ENCODE measurements at places on chromosomes 6 and 20.

DNA sequence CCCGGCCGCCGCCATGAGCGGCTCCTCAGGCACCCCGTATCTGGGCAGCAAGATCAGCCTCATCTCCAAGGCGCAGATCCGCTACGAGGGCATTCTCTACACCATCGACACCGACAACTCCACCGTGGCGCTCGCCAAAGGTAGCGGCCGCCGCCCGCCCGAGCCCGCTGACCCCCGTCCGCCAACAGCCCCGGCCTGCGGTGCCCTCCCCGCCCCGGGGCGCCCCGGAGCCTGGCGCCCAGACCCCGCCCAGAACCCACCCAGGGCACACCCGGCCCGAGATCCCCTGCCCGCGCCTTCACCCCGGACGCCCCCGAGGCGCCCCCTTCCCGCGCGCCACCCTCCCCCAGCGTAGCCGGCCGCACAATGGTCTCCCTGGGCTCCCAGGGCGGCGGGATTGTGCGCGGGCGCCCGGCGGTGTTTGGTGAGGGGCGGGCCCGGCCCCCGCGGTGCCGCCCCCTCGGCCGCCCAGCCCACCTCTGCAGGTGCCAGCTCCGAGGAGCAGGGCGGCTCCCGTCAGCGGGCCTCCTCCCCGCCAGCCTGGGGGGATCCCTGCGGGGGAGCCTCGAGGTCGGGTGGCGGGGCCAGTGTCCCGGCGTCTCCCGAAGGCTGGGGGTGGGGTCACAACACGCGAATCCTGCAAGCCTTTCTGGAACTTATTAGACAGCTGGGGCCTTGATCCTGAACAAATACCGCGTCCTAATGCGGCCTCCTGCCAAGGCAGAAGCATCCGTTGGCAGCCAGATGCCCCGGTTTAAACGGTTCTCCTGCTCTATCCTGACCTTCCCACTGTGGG, 577 bp downstream of the LSM14B start:
- no peak for DNase-seq

GRCh38 chr6:51568771-51569170, 518.6 kb downstream of the PKHD1 start:
- DNase-seq = no peak

GRCh38 chr6:157557559-157557958, 176.6 kb downstream of the ZDHHC14 start:
- no peak for DNase-seq

- no peak for DNase-seq
Observed at GRCh38 chr20:50138120-50138478, 15.4 kb downstream of the PEDS1 start.

GRCh38 chr6:90715093-90715655, 128.3 kb upstream of the MAP3K7 start:
- no peak for DNase-seq

DNA sequence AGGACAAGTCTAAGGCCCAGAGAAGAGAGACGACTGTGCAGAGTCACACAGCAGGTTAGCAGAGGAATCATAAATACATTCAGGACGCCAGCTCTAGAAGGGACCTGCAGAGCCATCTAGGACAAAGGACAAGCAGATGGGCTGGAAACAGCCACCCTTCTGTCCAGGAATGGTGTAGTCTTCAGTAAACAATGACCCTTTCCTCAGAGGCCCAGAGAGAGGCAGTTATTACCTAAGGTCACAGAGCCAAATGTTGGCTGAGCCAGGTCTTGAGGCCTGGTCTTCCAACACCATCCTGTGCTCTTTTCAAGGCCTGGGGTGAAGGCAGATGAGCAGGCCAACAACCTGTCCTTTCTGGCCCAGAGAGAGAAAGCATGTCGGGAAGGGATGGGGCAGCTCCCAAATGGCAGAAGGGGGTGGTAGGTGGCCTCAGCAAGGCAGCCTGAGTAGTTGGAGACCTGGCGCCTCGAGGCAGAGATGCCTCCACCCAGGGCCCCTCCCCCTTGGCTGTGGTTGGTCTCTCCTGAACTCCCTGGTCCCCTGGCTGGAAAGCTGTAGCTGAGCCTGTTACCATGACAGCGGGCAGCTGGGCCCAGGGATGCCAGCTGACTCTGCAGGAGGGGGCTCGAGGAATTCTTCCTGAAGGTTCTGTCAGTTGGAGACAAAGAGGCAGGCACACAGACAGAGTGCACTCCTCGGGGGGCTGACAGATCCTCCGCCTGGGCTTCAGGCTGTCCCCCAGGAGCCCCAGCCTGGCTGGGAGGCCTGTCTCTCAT, 24.8 kb downstream of the EPB41L1 start:
- no peak for DNase-seq

DNA sequence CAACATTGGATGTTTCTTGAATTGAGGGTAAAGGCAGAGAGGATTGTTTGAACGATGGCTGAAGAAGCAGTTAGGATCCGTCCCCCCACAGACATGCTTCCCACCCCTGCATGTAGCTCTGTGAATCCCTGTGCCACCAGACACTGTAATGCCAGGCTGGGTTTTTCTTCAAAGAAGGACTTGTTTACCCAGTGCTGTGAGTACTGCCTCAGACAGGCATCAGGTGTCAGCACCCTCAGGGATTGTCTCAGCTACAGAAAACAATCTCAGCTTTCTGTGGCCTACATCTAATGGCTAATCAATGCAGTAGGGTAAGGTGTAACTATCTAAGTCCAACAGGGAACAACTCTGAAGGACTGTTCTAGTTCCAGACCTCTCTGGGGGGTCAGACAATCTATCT, 853.0 kb upstream of the EPHA7 start:
- no peak for DNase-seq

DNA sequence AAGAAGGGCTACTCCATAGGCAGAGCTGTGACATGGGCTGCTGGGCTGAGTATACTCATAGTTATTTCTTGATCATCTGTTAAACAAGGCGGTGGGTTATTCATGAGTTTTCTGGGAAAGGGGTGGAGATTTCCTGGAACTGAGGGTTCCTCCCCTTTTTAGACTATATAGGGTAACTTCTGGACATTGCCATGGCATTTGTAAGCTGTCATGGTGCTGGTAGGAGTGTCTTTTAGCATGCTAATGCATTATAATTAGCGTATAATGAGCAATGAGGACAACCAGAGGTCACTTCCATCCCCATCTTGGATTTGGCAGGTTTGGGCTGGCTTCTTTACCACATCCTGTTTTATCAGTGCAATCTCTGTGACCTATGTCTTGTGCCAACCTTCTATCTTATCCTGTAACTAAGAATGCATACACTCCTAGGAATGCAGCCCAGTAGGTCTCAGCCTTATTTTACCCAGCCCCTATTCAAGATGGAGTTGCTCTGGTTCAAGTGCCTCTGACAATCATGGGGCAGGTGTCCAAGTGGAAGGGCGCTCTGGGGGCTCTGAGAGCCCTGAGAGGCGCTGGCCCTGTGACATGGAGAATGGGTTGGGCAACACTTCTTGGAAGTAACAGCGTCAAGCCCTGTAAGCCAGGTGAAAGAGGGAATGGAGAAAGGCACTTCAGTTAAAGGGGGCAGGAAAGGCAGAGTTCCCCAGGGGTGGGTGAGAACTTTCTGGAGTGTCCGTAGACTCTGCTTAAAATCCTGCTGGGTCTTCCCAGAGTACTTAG, 354.2 kb upstream of the SULF2 start:
- no peak for DNase-seq

- DNase-seq = no peak
Observed at GRCh38 chr6:11263291-11263775, 30.9 kb upstream of the NEDD9 start.

GRCh38 chr20:51563486-51564332, 21.2 kb upstream of the NFATC2 start:
- DNase-seq = no peak

GRCh38 chr20:43776691-43777090, 49.9 kb upstream of the GTSF1L start:
- no peak for DNase-seq

DNA sequence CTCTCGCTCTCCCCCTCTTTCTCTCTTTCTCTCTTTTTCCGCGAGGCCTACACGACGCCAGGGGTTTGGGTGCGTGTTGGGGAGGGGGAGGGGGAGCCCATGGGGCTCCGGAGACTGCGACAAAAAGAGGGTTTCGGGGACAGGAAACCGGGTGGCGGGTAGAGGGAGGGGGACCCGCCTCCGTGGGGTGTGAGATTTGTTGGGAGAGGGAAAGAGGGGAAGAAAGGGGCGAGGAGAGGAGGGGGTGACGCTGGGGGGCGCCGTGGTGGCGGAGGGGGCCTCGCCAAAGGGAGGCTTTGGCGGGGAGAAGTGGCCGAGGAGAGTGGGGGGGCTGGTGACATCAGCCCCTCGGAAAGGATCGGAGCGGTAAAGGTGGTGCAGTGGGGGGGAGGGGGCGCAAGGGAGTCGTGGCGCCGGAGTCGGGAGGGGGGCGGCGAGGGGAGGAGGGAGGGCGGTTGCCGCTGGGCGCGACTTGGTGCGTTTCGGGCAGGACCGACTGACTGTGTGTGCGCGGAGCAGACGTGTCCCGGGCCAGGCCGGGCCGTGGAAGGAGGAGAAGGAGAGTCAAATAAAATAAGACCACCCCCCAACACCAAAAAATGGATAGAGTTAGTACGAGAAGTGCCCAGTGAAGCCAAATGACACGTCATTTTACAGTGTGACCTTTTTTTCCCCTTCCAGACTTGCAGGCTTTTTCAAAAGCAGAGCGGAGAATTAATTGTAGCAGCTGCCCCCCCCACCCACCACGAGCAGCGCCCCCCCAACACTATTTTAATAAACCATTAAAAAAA, 39.8 kb downstream of the GNAS start:
- DNase-seq = peak; percentile 48

Data from stimulated activated CD8-positive, alpha-beta memory T cell treated with anti-CD3 and anti-CD28 coated beads, Interleukin-7, amount 100 ng/mL, for 1 hour (primary cell).